ENCODE measurements at places on chromosomes 7 and 10.

DNA sequence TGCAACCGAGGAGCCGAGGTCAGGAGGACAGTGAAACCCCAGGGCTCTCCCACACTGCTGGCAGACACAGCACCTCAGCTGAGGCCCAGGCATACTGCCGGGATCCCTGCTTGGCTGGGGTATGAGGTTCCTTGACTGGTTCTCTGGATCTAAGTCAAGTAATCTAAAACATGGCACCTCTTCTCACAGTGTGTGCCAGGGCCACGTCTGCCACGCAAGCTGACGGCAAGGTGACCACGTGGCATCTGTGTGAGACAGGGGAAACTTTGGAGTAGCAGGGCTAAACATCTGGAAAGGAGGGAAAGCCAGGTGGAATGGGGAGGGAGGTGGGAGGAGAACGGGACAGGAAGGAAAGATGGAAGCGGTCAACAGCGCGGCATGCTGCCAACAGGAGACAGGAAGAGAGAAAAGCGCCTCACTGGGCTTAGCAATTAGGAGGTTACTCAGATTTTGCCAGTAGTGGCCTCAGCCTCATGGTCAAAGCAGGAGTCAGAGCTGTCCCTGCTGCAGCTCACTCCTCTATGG lies 103.7 kb downstream of the CXCL12 start:
- DNase-seq, result no peak

DNA sequence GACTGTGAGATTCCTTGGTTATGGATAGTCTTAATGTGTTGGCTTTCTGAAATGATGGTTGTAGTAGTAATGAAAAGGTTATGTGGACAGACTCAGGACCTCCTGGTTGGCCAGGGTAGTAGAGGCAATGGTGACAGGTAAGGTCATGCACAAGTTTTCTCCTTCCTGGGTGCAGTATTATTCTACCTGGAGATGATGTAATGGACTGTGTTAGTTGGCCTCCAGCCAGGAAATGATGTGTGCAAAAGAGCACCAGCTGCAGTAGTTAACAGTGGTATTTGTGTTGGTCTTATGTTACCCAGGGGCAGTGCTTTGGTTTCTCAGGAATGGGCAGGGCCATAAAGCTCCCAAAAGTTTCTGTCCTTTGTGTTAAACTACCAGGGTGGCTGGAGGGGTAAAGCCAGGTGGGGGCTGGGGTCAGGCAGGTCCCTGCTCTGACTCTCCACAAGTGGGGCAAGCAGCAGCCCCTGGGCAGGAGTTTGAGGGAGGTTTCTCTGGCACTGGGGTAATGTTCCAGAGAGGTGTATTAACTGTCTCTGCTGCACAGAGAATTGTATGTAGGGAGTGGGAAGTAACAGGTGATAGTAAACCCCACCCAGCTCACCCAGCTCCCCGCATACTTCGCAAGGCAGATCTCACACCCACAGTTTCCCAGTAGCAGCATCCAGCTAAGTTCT lies 36.3 kb downstream of the GPR22 start:
- no peak for DNase-seq

DNA sequence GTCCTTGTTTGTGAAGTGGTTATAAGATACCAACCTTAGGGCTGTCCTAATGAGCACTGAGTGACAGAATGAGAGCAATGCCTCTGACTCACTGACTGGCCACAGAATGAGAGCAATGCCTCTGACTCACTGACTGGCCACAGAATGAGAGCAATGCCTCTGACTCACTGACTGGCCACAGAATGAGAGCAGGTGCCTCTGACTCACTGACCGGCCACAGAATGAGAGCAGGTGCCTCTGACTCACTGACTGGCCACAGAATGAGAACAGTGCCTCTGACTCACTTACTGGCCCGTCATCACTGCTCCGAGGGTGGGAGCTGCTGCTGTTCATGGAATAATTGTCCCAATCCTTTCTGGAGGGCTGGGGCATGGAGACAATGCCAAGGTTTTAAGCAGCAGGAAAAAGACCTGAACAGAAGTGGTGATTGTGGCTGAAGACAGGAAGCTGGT lies 265.2 kb upstream of the PPP2R2D start:
- no peak for DNase-seq

- no peak for DNase-seq
Observed at GRCh38 chr7:117041007-117041406, 87.7 kb downstream of the ST7 start.

DNA sequence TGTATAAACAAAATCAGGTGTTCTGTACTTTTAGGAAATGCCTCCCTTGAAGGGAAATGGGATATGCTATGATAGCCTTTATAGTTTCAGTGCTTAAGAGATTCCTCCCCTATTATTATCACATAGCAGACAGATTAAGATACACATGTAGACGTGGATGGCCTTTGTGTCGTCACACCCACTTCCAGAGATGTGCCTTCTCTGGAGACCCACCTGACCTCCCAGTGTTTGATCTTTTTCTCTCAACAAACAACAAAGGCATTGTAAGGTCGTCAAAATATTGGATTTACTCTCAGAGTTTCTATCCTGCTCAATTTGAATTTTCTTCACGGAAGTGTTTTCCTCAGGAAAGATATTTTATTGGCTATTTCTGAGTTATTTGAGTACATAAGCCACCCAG lies 25.7 kb upstream of the C1GALT1 start:
- DNase-seq, result no peak

DNA sequence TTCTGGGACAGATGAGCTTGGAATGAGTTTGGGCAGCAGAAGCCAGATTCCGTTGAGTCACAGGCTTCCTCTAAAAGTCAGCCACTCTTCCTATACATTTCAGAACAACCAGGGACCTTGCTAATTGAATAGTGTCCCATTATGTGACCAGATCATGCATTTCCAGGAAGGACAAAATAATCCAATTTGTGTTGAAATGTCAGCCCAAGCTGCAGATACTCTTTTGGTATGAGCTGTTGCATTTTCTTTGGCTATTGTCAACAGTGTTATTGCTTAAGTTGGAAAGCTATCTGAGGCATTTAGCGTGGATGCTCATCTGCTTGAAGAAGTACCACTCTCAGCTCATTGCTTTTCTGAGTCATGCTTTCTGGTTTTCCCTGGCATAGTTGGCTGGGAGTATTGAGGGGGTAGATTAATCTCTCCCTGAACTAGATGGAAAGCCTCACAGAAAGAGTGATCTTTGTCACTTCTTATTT lies 223.7 kb upstream of the HABP2 start:
- no peak for DNase-seq

GRCh38 chr10:30103595-30104320 lies 44.4 kb upstream of the JCAD start:
- DNase-seq, result no peak

DNA sequence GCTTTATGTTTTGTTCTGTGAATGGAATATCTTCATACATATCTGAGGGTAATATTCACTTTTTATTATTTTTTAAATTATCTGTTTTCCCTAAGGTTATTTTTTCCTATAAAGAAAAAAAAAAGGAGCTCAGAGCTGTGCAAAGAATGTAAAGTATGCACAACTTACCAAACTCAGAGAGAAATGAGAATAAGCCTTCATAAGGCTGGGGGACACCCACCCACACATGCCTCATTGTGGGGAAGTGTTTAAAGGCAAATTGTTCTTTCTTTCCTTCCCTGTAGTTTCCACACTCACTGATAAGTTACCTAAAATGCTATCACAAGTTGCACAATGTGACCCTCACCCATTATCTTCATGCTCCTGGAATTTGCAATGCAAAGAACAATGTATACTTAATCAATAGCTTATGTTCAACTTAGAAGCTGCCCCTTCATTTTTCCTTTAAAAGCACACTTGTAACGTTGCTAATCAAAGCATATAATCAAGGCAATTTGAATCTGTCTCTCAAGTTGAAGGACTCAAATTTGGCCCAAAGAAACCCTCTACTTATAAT lies 108.1 kb downstream of the GNAT3 start:
- no peak for DNase-seq

GRCh38 chr10:132248455-132249225 lies 59.1 kb downstream of the STK32C start:
- DNase-seq, result no peak

DNA sequence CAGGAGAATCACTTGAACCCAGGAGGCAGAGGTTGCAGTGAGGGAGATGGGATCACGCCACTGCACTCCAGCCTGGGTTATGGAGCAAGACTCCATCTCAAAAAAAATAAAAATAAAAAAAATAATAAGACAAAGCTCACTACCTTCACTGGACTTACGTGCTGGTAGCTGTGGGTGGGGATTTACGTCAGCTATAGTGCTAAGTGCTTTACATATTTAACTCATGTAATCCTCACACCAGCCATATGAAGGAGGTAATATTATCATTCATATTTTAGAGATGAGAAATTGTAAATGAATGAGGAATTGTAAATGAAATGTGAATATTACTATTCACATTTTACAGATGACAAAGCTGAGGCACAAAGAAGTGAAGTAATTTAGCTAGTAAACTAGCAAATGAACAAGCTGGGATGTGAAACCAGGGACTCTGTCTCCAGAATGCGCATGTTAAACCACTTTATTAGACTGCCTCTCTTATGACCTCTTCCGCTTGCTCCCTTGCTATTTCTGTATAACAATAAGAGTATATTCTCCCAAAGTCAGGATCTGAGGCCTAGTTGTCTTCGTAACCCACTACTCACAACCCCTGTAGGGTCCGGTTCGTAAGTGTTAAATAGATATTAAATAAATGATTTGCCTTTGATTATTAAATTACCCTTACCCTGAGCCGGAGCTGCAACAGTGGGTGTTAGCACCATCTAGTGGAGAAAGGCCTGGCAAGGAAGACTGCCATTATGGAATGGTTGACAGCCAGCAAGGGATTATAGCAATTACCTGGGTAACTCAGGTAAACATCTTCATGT lies 70.2 kb downstream of the HTR7 start:
- no peak for DNase-seq

GRCh38 chr7:152054367-152055230 lies 29.1 kb downstream of the GALNT11 start:
- DNase-seq, result no peak

GRCh38 chr7:55572378-55573233 lies at the start of gene VOPP1:
TSS of gene VOPP1 (minus strand) at chr7:55572502. CDS start at chr7:55572324, 178 bp downstream.
- DNase-seq, result no peak

GRCh38 chr10:89591111-89591795 lies 53.8 kb downstream of the PANK1 start:
- DNase-seq, result no peak

GRCh38 chr10:21257919-21258318 lies 267.6 kb downstream of the SKIDA1 start:
- DNase-seq, result no peak

DNA sequence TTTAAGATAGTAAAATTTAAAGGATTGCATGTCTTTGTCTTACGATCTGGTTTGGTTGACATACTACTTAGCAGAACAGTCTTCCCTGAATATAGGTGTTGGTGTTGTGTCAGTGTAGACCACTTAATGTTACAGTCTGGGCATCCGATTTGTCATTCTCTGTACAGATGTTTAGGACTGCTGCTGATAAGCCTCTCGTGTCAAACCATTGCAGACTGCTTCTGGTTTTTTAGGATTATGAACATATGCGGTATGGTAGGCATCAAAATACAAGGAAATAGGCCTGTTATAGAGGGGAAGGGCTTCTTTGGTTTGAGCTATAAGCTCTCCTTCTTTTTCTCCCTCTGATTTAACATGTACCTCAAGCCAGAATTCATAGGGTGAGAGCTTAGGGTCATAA lies 7.4 kb downstream of the CYP3A43 start:
- no peak for DNase-seq

- DNase-seq, result no peak
Observed at GRCh38 chr10:129333706-129334105, 133.3 kb upstream of the MGMT start.

- DNase-seq, result no peak
Observed at GRCh38 chr10:5809527-5810154, 3.6 kb downstream of the GDI2 start.

DNA sequence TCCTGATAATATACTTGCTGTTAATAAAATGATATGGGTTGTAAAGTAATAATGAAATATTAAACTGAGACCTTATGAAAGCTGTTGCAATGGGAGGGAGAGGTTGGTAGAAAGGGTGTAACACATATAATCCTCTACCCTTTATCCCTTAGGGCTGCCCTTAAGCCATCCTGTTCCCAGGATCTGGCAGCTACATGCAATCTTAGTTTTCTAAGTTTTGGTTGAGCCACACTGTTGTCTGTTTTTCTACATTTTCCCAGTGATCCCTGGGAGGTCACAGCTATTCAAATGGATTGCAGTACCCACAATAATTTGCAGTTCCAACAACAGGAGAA lies 6.3 kb downstream of the COA1 start:
- no peak for DNase-seq

DNA sequence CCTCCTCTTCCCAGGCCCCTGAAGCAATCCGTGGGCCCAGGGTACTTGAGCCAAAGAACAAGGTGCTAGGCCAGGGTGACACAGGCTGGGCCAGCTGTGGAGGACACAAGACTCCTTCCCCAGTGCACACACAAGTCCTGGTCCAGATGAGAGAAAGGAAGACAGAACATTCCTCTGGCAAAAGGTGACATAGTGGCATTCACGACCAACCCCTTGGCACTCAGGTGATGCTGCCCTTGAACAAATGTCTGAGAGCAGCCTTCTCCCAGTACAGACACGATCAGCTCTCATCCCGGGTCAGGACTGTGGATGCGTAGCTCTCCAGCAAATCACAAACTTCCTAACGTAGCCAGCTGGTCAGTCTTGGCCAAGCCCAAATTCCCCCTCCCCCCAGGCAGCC lies 118.5 kb downstream of the OAT start:
- DNase-seq, result no peak

DNA sequence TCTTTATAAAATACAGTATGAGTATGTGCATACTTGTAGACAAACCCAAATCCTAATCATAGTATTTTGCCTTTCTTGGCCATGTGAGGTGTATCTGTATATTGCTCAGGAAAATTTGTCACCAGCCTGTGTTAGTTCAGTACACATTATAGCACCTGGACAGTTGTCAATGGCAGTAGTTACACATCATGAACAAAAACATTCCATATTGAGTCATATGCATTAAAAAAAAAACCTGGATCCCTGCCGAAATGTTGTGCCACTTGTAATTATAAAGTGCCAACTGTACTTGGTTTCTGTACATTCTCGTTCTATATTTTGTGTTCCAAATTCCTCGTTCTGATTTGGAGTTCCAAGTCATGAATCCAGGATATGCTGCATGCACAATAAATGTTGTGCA lies 410.4 kb downstream of the INHBA start:
- no peak for DNase-seq

- DNase-seq, result no peak
Observed at GRCh38 chr10:1102831-1103230, 46.6 kb downstream of the WDR37 start.

GRCh38 chr7:121046893-121047468 lies 58.5 kb downstream of the CPED1 start:
- DNase-seq, result no peak

GRCh38 chr7:151301471-151302462 lies 39.8 kb upstream of the NUB1 start:
- no peak for DNase-seq
